Mesenteric fat pad (tissue), 1 donor: ENCODE measurements at places on chromosomes 11 and 22. TPM values are rescaled to one million over a fixed set of nuclear protein-coding genes. Genes with fewer than 3 reads are reported as not detected.

OR5T2 gene
- total RNA-seq, result not detected

OPCML gene
- 0.39 TPM for total RNA-seq

MMP13 gene
- total RNA-seq, result not detected

DNA sequence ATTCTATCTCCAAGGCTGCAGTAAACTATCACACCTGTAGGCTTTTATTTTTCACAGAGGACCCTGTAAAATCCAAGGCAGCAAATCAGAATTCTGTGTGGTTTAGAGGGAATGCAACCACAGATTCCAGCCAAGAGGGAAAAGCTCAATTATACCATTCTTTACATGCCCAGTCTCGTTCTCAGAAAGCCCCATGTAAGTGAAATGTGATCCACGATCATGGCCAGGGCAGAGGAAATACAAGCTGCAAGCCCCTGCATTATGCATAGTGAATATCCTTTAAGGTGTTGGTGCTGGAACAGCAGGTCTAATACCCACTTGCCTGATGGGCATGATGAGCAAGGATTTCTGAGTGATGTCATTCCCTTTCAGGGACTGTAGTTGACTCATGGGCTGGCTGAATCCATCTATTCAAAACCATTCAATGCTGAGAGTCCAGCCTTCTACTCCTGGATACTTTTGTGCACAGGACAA, 198.7 kb upstream of the MTMR2 start:
- DNase-seq, result no peak

GRCh38 chr11:10030122-10030490, 263.9 kb downstream of the SBF2 start:
- no peak for DNase-seq

GRCh38 chr22:28279888-28280287, 360.8 kb upstream of the PITPNB start:
- DNase-seq, result no peak
